ENCODE measurements at places on chromosomes 12 and 14.

DNA sequence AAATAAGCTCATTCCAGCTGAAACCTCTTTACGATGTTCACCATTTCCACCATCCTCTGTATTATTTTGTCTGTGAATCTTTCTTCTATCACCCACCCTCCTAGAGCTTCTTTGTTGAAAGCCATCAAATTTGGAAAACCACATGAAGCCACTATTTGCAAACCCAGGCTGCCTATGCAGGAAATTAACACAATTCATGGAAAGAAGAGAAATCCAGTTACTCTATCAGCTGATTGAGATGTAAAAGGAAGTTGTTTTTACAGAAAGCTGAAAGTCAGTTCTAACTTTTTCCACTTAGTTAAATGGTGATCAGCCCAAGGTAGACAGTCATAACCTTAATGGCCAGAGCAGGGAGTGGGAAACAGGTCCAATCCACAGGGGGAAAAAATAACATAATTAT is 6.6 kb downstream of the RHOJ start:
- no peak for DNase-seq

- no peak for DNase-seq
Observed at GRCh38 chr14:33738029-33738428, 212.8 kb downstream of the EGLN3 start.

DNA sequence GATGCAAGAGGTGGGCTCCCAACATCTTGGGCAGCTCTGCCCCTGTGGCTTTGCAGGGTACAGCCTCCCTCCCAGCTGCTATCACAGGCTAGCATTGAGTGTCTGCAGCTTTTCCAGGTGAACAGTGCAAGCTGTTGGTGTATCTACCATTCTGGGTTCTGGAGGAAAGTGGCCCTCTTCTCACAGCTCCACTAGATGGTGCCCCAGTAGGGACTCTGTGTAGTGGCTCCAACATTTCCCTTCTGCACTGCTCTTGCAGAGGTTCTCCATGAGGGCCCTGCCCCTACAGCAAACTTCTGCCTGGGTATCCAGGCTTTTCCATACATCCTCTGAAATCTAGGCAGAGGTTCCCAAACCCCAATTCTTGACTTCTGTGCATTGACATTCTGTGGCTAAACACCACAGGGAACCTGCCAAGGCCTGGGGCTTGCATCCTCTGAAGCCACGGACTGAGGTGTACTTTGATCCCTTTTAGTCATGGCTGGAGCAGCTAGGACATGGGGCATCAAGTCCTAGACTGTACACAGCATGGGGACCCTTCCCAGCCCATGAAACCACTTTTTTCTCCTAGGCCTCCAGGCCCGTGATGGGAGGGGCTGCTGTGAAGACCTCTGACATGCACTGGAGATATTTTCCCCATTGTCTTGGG is 24.0 kb upstream of the SLC38A1 start:
- peak; percentile 28 for DNase-seq

GRCh38 chr12:82448911-82449578 is 90.7 kb downstream of the METTL25 start:
- DNase-seq: peak; percentile 48

DNA sequence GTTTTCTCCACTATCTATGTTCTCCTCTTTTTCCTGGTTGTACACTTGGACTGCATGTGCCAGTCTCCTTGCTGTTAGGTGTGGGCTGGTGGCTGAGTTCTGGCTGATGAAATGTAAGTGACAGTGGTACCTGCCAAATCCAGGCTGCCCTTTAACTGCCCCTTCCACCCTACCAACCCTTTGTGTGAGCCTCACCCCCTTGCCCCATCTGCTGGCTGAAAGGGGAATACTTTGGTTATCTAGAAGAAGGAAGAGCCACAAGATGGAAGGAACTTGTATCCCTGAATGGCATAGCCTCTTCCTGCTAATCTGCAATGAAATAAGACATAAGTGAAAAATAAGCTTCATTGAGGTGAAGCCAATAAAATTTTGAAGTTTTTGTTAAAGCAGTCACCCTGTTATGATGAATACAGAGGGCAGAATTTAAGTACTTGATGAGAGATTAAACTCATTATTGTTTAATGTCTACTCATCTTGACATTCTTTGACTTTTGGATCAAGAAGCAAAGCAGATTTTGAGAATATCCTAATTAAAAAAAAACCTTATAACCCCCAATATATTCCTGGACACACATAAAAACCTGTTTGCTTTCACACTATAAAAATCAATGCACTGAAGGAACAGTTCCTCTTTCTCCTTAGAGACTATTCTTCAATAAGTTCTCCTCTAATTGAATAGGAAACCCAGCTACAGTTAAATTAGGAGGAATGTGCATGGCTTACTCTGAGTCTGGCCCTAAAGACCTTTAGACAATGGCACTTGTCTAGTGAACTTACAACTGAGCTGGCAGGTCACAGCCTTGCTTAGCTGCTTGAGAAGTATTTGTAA is 262.6 kb upstream of the BTG1 start:
- DNase-seq: peak; percentile 62

- DNase-seq: no peak
Observed at GRCh38 chr12:119859241-119859640, 17.9 kb downstream of the CIT start.

GRCh38 chr14:55303691-55304145 is 32.5 kb downstream of the FBXO34 start:
- peak; percentile 27 for DNase-seq

DNA sequence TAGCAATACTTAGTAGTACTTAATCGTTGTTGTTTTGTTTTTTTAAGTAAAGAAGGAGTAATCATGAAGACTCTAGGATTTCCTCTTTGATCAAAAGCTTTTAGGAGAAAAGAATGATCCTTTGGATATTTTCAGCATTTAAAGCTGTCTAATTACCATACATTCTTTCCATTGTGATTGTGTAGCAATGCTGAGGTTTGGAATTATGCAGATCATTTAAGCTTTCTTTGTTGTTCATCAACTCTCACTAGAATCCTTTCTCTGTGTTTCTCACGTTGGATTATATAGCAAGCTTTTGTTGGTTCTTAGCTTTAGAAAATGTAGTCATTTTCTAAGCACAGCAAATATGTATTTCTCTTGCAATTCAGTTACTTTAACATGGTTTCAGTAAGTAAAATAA is 25.8 kb downstream of the CCDC91 start:
- no peak for DNase-seq

DNA sequence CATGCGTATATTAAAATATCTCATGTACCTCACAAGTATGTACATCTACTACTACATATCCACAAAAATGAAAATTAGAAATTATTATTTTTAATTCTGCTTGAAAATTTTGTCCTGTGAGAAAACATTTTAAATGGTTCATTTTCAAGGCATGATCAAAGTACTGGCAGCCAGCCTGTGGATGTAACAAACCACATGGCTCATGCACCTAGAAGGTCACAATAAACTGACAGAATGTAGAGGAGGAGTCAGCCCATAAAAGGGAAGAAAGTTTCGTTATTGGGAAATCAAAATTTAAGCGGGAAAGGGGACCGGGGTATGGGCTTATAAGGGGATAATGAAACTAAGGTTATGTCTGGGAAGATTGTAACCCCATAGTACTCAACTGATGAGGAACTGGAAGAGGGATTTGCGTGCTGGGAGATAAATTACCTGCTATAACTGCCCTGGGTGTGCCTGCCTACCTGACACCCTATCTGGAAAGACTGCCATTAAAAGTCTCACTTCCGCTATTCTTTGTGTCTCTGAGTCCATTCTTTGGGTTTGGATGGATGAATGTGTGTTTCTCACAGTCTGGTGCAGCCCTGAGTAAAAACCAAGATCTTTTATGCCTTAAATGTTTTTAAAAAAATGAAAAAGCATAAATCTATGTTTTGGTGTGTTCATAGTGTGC is 62.2 kb upstream of the PCED1B start:
- DNase-seq: no peak

DNA sequence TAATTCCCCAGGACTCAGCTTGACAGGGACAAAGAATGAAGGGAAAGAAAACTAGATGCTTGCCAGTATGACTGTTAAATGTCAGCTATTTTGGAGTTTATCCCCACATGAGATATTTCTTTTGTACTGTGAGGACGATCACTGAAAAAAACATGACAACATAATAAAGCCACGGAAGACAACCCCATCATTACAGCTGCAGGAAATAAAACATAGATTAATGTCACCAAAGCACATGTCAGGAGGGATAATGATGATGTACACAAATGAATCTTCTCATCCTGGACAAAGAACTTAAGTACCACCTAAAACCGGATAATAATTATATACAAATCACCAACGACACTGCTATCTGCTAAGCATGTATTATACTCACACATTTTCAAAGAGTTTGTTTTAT is 84.6 kb upstream of the GRIP1 start:
- DNase-seq: no peak

DNA sequence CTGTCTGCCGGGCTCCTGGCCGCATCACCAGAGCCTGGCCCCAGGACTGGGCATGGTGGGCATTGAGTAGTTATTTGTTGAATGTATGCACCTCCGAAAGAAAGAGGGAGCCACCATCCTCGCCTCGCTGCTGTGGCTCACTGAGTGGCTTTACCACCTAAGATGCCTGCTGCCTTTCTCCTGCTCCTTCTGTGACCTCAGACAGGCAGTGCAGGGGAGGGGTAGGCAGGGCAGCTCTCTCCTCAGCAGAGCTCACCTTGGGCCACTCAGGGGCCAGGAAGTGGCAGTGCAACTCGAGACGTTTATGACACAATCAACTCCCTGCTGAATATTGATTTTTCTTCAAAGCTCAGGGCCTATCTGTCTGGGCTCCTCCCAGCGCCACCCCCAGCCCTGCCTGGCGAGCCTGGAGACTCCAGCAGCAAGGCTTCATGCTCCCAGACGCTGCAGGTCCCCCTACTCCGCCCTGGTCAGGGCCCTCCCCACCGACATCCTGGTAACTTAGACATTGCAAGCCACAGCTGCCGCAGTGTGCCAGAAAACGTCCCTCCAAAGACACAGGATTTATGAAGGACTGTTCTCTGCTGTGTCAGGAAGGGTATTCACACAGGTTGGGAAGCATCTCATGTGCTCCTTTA is 84.3 kb upstream of the DIO3 start:
- DNase-seq: no peak

All from AG10803 (cell line).